GF-D8 (cell line): ENCODE measurements at places on chromosomes 6 and 20.

DNA sequence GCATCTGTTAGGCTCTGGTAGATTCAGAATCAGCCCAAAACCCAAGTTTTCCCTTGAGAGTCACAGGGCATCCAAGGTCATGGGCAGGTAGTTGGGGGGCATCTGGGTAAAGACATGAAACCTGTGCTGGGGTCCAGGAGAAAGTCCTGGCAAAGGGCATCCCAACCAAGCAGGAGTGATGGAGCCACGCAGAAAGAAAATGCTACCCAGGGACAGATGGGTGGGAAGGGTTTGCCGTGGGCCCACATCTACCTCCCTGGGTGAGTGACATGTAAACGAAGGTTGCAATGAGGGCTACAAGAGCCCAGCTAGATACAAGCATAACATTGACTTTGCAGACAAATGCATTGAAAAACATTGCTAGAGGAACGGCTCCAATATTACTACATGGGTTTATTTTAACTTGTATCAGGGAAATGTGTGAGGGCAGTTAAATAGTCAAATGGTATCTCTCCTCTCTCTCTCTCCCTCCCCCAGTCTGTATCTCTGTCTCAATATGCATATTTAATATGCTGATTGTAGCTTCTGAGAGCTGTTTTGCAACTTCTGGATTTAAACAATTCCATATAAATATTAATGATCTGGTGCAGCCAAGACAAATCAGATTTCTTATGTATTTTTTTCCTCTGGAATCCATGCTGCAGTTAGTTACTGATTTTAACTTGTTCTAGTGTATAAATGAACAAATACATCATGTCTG is 135.7 kb downstream of the SYNDIG1 start:
- no peak for DNase-seq

DNA sequence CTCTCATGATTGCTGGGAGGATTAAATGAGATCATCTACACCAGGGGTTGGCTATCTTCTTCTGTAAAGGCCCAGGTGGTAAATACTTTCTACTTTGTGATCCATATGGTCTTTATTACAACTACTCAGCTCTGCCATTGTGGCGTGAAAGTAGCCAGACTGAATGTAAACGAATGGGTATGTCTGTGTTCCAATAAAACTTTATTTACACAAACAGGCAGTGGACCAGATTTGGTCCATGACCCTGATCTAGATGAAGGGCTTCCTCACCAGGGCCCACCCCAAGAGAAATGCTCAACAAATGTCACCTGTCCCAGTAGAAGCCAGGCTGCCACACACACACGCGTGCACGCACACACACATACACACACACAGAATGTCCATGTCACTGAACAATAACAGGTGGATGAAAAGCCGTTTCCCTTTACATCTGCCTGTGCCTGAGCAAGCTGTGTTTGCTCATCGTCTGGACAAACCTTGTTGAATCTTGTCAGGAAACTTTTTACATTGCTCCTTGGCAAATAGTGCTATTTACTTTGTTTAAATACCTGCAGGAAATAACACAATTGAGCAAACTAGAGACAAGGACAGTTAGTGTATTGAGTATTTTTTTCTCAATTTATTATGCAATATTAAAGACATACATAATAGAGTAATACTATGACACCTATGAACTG is 114.3 kb downstream of the EYA2 start:
- no peak for DNase-seq

DNA sequence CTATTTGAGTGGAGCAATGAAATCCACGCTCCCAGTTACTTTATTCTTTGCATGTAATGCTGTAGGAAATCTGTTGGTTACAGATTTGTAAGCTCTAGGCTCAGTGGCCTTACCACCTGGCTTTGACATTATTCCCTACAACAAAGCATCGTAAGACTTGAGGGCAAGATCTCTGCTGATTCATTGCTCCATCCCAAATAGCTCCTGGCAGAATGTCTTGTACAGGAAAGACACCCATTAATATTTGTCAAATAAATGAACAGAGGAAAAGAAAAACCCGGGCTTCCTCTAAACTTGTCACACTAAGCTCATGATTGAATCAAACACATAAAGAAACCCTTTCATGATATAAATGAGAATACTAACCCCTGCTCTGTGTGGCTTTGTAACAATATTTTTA is 357.5 kb upstream of the RNF217 start:
- no peak for DNase-seq

DNA sequence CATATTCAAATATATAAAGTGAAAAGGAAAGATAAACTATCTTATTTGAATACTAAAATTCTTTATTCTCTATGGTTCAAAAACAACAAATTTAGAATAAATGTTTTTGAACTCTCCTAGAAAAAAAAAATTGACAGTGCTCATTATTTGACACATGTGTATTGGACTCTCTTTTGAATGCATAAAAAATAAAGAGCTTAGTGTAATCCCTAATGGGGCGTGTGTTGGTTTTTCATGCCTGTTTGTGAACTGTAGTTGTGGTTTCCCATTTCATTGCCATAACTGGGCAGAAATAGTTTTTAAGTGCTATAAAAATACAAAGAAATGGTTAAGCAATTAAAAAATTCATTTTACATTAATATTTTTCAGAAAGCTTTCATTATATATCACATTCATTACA is 101.3 kb downstream of the REV3L start:
- DNase-seq: no peak

DNA sequence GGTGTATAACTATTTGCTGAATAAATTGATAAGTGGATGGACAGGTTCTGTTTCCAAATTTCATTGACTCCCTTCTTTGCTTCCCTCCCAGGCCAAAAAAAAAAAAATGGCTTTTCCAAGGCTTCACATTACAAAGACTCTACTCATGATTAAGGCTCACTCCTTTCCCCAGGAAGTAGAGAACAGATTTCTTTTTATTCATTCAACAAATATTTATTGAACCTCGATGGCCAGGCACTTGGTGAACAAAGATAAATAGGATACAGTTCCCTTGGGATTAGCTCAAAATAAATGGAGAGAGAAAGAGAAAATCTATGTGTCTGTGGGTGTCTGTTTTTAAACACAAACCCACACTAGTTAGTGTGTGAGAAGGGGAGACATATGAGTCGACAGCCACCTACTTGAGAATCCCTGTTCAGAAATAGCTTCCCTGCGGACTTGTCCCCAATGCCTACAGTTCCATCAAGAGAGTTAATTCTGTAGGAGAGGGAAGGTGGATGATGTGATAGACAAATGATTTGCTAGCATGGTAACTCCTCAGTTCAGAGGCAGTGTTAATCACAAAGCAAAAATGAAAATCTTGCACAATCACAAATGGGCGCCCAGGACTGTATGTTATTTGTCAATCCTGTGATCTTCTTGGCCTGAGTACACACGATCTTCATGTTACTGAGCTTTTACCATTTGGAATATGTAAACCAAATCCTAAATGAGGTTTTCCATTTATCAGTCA is 20.3 kb downstream of the TRAF3IP2 start:
- DNase-seq: no peak
